Astrocyte of the hippocampus (primary cell): ENCODE measurements at places on chromosomes 2 and 18.
A peak's percentile ranks its signal among the peaks of the same experiment; 100 is the strongest.

- DNase-seq = no peak
Measured at GRCh38 chr18:35770376-35771014, 189.0 kb downstream of the GALNT1 start.

GRCh38 chr2:105781274-105781978 lies 36.7 kb downstream of the NCK2 start:
- no peak for DNase-seq

DNA sequence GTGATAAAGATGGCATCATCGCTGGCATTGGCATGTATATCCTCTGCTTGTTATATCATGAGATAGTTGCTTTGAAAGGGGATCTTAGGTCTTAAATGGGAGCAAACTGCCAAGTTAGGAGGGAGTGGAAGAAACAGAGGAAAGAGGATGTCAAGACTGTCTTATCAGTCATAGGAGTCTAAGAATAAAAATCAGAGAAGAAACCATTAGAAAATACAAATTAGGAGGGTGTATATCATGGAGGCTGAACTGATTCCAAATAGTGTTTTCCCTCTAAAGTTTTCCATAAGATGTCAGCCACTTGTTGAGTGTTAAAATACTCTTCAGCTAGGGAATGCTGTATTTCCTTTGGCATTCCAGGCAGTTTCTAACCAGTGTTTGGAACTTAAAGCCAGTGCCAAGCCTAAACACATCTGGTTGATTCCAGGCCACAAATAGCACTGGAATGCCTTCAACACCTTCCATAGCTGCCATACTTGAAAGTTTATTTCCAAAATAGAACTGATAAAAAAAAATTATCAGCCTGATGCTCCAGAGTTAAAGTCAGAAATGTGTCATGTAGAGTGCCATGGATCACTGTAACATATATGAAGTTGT lies 129.4 kb downstream of the ZEB2 start:
- DNase-seq = peak; percentile 79

DNA sequence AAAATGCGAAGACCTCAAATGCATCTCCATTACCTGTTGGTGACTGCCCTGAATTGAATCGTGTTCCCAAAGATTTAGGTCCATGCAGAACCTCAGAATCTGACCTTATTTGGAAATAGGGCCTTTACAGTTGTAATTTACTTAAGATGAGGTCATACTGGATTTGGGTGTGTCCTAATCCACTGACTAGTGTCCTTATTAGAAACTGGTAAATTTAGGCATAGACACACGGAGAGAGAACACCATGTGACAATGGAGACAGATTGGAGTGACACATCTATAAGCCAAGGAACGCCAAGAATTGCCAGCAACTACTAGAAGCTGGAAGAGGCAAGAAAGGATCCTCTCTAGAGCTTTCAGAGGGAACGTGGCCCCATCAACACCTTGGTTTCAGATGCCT lies 203.1 kb downstream of the SMAD2 start:
- DNase-seq = no peak

DNA sequence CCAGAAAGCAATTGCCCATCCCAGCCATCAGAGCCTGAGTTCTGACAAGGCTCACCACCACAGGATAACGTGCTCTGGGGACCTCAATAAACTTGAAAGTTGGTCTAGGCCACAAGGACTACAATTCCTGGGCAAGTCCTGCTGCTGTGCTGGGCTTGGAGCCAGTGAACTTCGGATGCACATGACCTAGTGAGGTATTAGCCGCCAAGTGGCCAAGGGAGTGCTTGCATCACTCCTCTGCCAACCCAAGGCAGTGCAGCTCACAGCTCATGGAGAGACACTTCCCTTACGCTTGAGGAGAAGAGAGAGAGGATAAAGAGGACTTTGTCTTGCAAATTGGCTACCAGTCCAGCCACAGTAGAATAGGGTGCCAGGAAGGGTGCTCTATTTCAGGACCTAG lies 219.6 kb downstream of the MBD2 start:
- DNase-seq = peak; percentile 29

- peak; percentile 81 for DNase-seq
Measured at GRCh38 chr2:127463155-127463991, 45.1 kb downstream of the PROC start.

- DNase-seq = no peak
Measured at GRCh38 chr18:4547126-4547525, 92.0 kb upstream of the DLGAP1 start.

- DNase-seq = no peak
Measured at GRCh38 chr18:46301081-46301480, 196.9 kb downstream of the HAUS1 start.

DNA sequence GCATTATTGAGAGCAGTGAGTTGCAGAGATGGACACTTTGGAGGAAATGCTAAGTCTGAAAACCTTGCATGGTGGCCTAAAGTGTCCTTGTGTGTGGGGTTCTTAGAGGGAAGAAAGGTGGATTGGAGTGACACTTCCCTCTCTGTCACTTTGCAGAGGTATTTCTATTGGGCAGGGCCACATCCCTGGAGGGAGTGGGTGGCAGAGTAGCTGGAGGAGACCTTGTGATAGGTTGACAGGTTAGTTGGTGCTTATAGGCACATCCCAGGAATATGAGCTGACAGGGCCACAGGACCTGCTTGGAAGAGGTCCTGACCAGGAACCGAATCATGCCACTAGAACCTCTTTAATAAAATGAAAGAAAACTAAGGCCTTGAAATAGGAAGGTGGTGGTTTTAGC lies 972 bp upstream of the IGFBP5 start:
- DNase-seq = no peak

GRCh38 chr2:230485801-230486341 lies 69.9 kb downstream of the SP100 start:
- no peak for DNase-seq
